Suppressor macrophage (primary cell): ENCODE measurements at places on chromosomes 4 and X.

DNA sequence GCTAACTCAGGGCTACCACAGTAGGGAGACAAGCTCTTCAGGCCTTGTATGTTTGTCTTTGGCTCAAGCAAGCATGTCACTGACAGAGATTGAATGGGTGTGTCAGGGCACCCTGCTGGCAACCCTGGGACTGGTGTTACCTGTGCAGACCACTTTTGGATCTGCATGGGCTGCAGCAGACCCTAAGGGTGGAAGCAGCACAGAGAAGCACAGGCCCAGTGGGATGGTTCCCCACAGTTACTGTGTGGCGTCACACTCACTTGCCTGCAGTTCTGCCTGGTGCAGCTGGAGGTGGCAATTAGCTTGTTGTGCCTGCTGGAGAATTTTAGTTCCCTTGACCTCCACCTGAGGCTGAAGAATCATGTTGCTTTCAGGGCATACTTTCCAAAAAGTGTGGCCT, 46.0 kb downstream of the ZNF185 start:
- no peak for DNase-seq

DNA sequence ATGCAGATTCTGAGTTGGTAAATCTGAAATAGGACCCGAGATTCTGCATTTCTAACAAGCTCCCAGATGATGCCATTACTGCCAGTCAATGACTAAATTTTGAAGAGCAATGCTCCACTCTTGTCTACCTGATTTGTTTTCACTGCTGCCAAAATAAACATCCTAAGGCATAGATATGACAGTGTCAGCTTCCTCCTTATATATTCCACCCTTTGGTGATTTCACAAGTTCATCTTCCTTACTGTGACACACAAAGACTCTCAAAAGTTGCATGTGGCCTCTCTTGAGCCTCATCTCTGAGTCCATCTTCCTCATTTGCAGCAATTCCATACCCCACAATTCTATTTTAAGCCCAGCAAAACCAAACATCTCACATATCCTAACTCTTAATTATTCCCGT, 110.9 kb downstream of the FBXW7 start:
- peak; percentile 84 for DNase-seq

DNA sequence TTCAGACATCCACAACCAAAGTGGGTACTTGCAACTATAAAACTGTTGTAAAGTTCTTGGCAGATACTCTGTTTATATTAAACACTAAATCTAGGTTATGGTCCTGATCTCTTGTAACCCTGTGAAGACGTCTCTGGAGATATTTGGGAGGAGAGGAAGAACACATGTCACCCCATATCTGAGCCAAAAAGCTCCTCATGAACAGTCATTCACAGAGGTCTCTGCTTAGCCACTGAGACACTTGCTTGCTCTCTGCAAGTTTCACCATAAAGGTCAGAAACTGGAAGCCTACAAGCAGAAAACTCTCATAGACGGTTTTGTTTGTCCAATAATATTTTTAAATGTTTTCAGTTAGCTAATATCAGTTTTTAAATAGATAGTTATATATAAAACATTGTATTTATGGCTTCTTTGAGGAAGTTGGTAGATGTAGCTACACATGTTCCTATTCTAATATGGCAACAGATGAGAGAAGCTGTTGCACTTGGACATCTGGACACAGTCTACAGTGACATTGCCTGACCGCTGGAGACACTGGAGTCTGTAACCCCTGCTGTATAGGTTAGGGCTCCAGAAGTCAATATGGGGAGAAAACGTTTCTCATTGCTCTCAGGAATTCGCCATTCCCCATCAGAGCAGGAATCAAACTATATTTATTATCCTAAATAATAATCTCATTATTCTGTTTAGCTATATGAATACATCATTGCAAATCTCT, 73.6 kb downstream of the C4orf46 start:
- DNase-seq = no peak

DNA sequence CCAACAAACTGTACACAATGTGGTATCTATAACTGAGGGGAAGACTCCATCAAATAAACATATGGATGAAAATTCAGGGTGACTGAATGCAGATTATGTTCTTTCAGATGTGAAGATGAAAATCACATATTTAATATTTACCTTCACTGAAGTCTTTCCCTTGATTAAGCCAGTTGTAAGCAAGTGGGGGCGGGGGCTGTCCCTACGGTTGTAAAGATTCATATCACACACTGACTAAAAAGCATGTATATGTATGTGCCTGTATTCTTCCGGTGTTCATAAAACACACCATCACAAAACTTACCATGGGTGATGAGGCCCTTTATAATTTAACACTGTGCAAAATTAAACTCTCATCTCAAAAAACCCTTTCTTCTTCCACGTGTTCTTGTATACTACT, 1.3 kb downstream of the TAB3 start:
- DNase-seq = no peak

DNA sequence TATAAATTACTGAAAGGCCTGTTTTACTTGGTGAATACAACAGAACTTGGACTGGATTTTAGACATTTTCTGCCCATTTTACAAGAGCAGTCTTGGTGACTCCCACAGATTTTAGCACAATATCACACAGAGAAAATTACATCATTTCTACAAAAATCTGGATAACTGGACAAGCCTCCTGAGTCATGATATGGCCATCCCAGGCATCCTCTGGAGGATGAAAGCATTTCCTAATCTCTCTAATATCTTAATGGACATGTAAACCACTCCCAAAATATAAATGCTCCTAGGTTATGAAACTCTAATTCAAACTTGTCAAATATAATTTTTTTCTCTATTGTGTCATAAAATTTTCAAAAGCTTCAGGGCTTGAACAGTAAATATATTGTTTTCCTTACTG, 1170.8 kb upstream of the PCDH7 start:
- DNase-seq = no peak
